Sigmoid colon (tissue), 7 donors: ENCODE measurements at places on chromosomes 3 and 15. TPM values are rescaled to one million over a fixed set of nuclear protein-coding genes. Genes with fewer than 3 reads are reported as not detected.

DNA sequence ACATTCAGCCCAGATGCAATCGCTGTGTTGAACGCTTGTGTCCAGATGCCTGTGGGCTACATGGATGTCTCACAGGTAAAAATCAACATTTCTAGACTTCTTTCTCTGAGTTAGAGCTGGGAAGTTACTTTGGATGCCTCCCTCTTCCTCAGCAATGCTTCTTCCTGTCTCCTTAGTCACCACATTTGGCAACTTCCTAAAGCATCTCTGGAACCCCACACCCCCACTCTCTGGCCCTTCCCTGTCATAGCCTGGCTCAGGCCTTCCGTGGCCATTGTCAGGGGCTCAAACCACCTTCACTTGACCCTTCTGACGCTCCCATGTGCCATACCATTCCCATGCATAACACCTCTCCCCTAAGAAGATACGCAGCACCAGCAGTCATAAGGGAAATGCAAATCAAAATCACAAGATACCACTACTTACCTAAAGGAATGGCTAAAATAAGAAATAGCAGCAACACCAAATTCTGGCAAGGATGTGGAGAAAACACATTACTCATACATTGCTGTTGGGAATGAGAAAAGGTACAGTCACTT is 21.6 kb upstream of the RGMA start:
- no peaks in the 10 kb centered on the region for H3K36me3 ChIP-seq
- H3K27me3 ChIP-seq: no peaks in the 10 kb centered on the region
- no peak for DNase-seq
- H3K27ac ChIP-seq: no peak overlapping the region

DNA sequence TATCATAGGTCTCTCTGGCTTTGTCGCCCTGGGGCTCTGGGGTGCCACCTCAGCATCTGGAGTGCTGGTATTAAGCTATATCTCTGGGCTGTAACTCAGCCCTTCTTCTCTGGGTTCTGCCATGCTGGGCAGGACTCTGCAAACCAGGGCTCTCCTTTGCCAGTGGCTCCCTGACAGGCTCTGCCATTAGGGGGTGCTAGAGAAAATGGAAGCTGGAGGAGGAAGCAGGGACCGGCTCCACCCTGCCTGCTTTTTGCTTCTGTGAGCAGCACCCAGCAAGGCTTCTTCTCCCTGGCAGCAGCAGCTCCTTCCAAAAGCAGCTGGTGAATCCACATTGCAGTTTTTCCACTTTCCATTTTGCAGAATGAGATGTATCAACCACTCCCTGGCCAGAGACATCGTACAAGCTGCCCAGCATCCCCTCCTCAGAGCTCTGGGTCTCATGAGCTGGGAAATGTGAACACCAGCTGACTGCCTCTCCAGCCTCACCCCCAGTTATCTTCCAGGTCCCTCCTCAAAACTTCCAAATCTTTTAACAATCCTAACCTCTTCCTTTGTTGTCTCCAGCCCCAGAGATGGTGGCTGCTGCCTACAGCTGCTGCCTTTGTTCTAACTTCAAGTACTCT is 165.0 kb downstream of the ABHD5 start:
- peaks cover 14% of the 10 kb centered on the region for H3K27me3 ChIP-seq
- no peak overlapping the region for H3K4me3 ChIP-seq
- no peaks in the 10 kb centered on the region for H3K4me1 ChIP-seq
- no peak overlapping the region for H3K27ac ChIP-seq
- DNase-seq: no peak
- H3K36me3 ChIP-seq: no peaks in the 10 kb centered on the region

DNA sequence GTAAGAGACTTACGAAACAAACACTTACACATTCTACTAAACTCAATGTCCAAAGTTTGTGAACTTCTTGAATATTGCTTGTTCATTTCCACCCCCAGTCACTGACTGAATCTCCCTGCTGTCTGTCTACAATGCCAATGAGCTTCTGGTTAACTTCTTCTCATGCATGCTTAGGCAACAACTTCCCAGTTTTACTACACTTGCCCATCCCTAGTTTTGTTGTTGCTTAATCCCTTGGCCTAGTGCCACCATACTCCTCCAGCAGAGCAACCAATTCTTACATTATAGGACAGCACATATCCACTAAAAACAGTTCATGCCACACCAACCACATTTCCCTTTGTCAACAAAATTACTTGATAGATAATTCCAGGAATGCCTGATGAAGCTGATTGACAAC is 40.9 kb upstream of the CCR2 start:
- no peak overlapping the region for H3K4me3 ChIP-seq
- H3K27ac ChIP-seq: no peak overlapping the region
- peak; percentile 65 for DNase-seq
- no peaks in the 10 kb centered on the region for H3K36me3 ChIP-seq

The SLC9C1 gene
- total RNA-seq: not detected

The GOLGA6L9 gene
- total RNA-seq: 4.6 TPM

The SNTN gene
- total RNA-seq: not detected
